Activated CD4-positive, alpha-beta T cell treated with anti-CD3 and anti-CD28 coated beads, Interleukin-2, amount 50 U/mL, for 24 hours (primary cell): ENCODE measurements at places on chromosomes 3 and 15.

DNA sequence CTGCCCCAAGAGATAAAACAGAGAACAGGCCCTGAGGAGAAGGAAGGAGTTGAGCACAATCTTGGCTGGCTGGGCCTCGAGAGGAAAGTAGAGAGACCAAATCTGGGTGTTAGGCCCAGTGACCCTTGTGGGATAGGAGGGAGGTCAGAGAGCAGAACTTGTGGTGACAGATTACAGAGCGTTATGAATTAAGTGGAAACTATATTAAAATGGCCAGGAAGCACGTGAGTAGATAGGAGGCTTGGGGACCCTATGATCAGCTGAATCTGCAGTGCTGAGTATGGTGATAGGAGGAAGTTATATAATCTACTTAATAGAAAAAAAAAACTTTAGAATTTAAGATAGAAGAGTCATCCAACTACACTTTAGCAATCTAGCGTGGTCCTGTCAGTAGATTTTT is 30.0 kb downstream of the ST6GAL1 start:
- DNase-seq: no peak

- DNase-seq: no peak
These were observed 100.4 kb downstream of the CD47 start for GRCh38 chr3:107990433-107990832.

DNA sequence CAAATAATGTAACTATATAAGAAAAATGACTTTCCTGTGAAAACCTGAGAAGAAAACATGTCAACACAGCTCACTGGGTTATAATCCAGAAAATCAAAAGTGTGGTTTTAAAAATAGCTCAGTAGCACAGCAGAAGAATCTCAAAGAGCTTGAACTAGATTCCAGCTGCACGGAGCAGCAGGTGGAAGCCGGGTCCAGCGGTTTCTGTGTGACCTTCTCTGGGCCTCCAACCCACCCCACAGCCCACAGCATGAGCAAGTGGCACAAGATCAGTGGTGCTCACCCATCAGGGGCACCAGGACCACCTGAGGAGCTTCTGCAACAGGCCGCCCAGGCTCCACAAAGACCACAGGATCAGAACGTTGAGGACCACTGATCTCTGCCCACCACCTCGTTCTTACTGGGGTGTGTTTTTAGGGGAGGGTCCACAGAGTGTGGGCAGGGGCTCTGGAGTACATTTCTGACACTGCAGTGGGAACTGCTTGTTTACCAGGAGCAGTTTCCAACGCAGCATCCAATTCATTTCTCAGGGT is 23.2 kb downstream of the SLC41A3 start:
- DNase-seq: no peak

DNA sequence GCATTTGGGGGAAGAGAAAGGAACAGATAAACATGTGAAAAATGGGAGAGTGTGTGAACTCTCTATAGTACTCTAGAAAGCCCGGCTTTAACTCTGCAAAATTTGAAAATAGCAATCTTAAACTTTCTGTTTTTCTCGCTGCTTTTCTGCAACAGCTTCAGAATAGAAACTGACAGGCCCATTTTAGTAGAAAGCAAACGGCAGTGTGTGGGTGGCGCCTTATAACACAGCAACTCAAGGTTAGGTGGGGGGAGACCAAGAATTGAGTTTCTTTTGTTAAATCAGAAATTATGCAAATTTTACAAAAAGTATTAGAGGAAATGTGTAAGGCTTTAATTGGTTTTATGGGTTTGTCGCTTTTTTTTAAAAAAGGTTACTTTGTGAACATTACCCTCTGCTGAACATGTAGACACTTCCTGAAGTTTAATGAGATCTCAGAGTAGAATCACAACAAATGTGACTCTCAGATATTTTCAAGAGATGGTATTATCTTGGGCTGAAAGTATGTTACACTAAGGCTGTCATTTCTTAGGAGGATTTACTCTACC is 107.0 kb downstream of the PTPRG start:
- no peak for DNase-seq

DNA sequence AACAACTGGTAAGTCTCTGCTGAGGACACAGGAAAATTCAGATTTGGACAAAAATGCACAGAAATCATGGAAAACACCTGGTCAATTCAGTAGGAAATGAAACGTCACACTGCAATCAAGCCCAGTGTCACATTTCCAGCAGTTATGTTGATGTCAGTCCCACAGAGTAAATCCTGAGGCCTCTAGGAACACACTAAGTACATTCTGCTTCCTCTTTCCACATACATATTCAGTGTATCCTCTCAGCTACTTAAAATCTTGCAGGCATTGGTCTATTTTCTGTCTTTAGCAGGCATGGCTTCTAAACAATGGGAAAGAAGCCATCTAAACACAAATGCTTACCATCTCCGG is 207.8 kb downstream of the PLCL2 start:
- DNase-seq: no peak

- no peak for DNase-seq
These were observed 300.6 kb downstream of the FOXP1 start for GRCh38 chr3:71282976-71283375.

DNA sequence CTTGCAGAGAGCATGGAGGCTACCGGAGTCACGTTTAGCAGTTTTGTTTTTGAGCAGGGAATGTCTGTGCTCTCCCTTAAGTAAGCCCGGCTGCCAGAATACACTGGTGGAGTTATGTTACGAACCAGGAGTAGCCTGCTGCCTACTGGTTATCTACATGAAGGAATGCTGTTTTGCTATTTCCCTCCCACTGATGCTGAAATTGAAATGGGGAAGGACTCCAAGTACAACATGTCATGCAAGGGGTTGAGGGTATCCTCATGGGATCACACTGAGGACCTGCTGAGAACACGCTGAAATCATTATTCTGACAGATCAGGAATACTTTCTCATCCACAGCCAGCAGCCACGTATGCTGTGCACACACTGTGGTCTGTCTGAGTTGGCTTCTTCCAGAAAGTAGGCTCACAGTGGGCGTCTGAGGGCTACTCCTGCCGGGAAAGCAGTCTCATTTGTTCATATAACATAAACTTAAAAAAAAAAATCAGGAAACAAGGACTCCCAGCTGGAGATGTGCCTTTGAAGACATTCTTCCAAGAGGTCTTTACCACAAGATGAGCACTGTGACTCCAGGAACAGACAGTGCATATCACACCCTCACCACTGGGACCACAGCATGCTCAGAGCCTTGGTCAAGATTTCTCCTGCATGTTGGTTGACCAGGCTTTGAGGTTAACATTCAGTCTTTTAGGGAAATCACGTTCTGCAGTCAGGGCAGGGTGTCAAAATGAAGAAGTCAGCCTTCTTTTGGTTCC is 300.4 kb upstream of the RASGRP1 start:
- no peak for DNase-seq

DNA sequence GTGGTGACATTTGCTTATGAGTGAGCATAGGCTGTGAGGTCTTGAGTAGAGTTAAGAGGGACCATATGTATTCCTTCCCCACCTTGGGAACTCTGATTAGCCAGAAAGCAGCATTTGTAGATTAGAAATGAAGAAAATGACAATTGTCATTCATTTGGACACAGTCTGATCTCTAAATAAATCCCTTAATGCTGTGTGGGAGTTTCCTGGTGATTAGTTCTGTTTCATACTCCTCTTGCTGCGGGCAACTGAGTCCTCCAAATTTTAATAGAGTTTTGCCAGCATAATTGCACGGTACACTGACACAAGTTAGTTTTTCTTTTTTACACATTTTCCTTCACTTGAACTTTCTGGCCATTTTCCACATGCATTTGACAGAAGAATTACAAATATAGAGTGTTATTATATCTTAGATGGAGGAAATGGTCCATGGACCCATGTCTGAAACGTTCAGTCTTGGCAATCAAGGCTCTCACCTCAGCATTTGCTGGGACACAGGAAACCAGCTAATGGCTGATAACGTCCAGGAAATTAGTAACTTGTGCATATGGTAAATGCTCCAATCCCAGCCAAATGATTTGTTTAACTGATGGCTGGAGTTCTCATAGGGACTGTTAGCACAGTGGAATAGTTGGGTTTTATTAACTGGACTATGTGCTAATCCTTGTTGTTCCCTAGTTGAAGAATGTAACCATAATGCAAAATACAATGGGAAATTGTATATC is 321.2 kb downstream of the RBMS3 start:
- DNase-seq: no peak

DNA sequence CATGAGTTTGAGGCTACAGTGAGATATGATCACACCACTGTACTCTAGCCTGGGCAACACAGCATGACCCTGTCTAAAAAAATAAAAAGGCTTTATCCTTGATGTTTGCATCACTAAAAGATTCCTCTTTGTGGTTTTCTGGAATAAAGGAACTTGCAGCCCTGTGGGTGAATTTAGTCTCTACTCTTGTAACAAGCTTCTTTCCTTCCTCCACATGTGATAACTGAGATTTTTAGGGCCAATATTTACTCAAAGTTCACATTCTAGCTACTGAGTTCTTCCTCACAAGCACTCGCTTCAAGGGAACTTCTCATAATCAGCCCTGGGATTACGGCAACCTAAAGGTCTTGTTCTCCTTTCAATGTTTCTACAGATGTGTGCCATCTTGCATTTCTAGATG is 24.6 kb downstream of the COMMD2 start:
- DNase-seq: no peak

GRCh38 chr3:11671648-11672100 is 28.0 kb upstream of the VGLL4 start:
- DNase-seq: no peak

DNA sequence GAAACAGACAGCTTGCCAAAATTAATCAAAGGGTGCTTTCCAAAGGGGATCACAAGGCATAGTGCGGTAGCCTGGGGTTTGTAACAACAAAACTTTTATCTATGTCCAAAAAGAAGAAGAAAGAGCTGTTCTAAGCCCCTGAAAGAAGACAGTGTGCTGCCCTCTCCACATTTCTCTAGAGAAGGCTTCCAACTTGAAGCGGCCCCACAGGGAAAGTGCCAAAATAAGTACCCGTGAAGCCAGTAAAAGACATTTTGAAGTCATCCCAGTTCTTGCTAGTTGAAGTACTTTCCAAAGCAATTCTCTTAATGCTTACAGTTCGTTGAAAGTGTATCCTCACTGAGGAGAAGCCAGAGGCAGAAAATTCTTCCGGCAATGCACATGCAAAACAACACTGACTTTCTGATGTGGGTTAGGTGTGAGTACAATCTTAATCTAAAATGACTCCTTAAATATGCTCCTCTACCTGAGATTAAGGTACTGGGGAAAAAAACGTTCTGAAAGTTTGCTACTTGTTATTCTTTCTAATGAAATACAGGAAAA is 21.3 kb downstream of the GPR15 start:
- DNase-seq: no peak

- DNase-seq: no peak
These were observed 59.8 kb downstream of the THBS1 start for GRCh38 chr15:39640665-39641064.

DNA sequence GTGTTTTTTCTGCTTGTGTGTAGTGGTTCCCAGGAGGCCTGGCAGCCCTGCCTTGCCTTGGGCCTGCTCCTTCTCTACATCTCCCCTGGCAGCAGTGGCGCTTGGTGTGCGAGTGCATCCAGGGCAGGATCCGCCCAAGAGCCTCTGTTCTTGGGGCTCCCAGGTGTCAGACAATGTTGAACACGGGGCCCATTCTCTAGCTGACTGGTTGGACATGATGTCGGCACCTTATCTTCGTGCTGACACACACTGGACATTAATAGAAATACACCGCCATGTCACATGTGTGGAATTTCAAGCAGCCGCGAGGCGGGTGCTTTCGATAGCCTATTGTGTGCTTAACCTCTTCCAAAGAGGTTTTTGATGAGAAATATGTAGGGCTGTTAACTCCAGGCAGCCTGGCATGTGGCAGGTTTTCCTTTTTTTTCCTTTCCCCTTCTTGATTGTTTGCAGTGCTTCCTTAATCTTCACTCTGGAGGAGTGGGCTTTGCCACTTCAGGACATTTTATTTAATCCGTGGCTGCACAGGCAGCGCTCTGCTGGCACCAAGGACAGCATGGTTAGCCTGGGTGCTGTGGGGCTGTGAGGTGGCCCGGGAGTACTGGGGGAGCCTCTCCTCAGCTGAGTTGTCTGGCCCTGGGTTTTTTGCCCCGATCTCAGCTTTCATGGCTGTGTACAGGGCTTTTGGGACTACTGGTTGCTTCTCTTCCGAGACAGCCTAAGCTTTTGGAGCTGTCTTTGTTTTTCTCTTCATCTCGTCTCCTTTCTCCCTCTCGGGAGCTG is 42.5 kb downstream of the CHCHD6 start:
- DNase-seq: no peak

DNA sequence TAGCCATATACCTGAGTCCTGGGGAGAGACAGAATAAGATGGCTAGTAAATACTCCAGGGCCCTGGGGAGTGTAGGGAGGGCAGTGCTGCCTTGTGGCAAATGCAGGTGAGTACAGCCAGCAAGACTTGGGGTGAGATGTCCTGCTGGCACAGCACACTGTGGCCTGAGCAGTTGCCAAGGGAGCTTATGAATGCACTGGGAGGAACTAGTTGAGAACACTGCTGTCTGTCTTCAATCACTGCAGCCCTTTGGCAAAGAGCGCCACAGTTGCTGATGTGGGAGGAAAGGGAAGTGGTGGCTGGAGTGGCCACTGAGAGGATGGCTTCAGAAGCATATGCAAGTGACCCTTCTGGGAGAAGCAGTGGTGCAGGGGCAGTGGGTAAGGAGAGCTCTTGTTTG is 264.6 kb downstream of the RORA start:
- DNase-seq: no peak

DNA sequence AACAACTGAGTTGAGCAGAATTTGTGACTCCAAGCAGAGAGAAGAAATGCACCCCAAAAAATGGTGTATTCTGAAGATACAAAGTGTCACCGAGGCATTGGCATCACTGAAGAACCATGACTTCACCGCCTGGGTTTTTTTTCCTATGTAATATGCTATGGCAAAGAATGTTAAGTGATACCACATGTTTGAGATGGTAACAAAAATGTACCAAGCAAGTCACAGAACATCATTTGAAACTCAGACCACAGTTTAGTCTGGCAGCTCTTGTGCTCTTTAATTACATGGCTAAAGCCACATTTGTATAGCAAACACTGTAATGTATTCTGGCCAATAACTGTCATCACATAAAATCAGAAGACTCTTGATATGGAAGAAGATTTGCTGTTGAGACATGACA is 323.5 kb downstream of the ULK4 start:
- DNase-seq: no peak

GRCh38 chr3:27658741-27659140 is 63.4 kb downstream of the EOMES start:
- DNase-seq: no peak

DNA sequence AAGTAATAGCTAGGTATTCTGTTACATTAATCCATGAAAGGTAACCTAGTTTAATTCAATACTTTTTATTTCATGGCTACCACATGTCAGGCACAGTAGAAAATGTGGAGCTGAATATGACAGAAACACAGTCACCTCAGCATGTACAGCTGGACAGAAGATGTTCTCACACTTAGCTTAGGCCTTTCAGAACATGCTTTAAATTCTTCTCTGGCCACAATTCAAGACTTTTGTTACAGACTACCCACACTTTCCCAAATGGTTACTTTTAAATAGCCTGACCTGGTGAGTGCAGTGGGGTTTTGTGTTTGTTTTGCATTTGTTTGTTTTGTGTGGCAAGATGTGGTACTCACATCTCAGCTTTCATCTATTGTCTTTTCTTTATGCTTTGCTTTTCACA is 1079.5 kb downstream of the IGSF11 start:
- DNase-seq: no peak

GRCh38 chr15:85642693-85643066 is 152.0 kb downstream of the KLHL25 start:
- no peak for DNase-seq
